ENCODE measurements at places on chromosomes 6 and 20. TPM values are rescaled to one million over a fixed set of nuclear protein-coding genes. Genes with fewer than 3 reads are reported as not detected.

DNA sequence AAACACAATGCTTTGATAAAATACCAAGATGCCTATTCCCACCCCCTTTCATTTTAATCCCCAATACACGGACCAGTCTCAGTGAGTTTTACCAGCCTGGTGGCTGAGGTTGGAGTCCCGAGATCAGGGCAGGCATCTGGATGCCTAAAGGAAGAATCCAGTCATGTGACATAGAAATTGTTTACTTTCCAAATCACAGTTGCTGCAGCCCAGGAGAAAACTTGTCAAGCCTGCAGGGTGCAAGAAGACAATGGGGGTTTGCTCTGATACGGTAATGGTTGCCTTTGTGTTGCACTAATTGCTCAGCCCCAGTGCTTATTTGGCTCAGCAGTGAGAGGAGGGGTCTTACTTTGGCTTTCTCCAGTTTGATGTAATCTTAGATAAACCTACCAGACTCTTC is 308.5 kb upstream of the POU3F2 start:
- no peak overlapping the region for H3K4me3 ChIP-seq
- H3K4me1 ChIP-seq, result no peaks in the 10 kb centered on the region
- DNase-seq, result no peak
- no peaks in the 10 kb centered on the region for H3K27me3 ChIP-seq
- H3K36me3 ChIP-seq, result no peaks in the 10 kb centered on the region
- no peak overlapping the region for H3K27ac ChIP-seq

- DNase-seq, result no peak
- no peaks in the 10 kb centered on the region for H3K36me3 ChIP-seq
- H3K4me3 ChIP-seq, result no peak overlapping the region
- no peaks in the 10 kb centered on the region for H3K27me3 ChIP-seq
- no peak overlapping the region for H3K27ac ChIP-seq
Observed at GRCh38 chr6:95099410-95099809, 477.9 kb upstream of the MANEA start.

GRCh38 chr6:36836111-36837021 is 2.9 kb downstream of the CPNE5 start:
- H3K27me3 ChIP-seq, result no peaks in the 10 kb centered on the region
- no peak overlapping the region for H3K4me3 ChIP-seq
- no peaks in the 10 kb centered on the region for H3K36me3 ChIP-seq
- no peak overlapping the region for H3K27ac ChIP-seq

DNA sequence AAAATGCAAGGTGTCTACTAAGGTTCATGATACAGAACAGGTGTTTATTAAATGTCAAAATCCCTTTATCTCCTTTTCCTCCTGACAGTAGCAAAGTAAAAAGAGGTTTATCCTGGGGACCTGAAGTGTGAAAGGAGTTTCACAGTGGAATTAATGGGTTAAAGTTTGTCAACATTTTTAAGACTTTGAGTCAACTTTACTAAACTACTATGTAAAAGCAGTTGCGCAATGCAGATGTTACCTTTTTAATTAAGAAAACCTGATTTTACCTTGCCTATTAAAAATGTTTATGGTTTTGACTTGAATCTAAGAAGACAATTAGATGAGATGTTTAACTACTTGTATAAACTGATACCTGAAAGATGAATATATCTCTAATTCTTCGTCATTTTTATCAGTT is 14.6 kb downstream of the PKIB start:
- H3K27me3 ChIP-seq, result no peaks in the 10 kb centered on the region
- H3K4me1 ChIP-seq, result no peaks in the 10 kb centered on the region
- no peak for DNase-seq
- H3K36me3 ChIP-seq, result no peaks in the 10 kb centered on the region

DNA sequence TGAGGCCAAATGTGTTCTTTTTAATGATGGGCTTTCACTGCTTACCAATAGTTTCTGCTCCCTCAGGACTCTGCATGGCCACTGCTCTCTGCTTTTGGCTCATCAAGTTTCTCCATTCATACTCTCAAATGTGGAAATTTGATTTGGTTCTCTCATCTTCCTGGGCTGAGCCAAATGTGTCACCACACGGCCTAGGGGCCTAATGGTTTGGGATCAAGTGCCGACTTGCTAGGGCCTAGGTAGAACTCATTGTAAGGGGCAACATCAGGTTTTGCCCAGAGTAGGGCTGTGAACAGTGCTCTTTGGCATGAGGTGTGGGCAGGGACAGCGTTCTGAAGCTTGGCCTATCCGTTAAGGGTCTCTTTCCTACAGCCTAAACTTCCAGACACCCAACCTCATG is 3.9 kb upstream of the MRPS10 start:
- H3K36me3 ChIP-seq, result no peaks in the 10 kb centered on the region
- H3K4me1 ChIP-seq, result peaks cover 9% of the 10 kb centered on the region
- no peak for DNase-seq
- no peaks in the 10 kb centered on the region for H3K27me3 ChIP-seq
- no peak overlapping the region for H3K27ac ChIP-seq

SIRPD gene
- not detected for total RNA-seq

DNA sequence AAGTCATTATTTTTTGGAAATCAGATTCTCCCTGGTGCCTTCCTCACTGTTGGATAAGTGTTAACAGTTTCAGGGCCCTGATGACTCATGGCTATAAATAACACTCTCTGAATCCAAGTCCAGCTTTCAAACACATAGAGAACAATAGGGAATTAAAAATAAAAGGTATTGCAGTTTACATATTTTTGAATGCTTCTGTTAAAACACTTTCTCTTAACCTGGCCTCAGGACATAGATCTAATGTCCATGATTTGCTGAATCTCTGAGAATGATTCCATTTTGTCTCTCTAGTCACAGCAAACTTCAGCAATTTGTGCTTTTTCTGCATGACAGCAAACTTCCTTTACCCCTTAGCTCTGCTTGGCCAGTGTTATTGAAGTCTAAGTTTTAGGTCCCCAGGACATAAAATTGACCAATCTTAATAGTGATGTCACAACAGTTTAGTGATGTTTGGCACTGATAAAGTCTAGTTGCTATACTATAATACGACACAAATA is 1192.4 kb upstream of the CITED2 start:
- H3K4me3 ChIP-seq, result no peak overlapping the region
- H3K36me3 ChIP-seq, result no peaks in the 10 kb centered on the region
- DNase-seq, result no peak
- H3K4me1 ChIP-seq, result no peaks in the 10 kb centered on the region
- H3K27ac ChIP-seq, result no peak overlapping the region

FNDC11 gene
- 0.25 TPM for total RNA-seq

EFHC1 gene
- total RNA-seq, result 9.0 TPM

GRCh38 chr6:122770835-122771601 is 8.5 kb upstream of the FABP7 start:
- H3K27ac ChIP-seq, result no peak overlapping the region
- H3K27me3 ChIP-seq, result no peaks in the 10 kb centered on the region
- H3K4me3 ChIP-seq, result no peak overlapping the region
- DNase-seq, result no peak
- no peaks in the 10 kb centered on the region for H3K36me3 ChIP-seq

DNA sequence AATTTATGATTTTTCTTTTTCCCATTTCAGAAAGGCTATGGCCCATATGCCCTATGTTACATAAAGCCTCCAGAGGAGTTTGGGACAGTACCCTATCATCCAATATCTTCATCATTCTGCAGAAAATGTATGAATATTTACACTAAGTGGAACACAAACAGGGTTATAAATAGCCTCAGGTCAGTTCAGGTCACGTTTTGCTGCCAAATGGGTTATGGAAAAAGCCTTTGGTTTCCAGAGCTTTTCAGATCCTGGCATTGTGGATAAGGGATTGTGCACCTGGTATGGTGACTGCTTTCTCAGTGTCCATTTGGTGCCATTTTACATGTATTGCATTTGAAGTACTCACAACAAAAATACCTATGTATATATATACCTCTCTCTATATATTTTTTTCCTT is 29.4 kb downstream of the UTRN start:
- no peak overlapping the region for H3K27ac ChIP-seq
- DNase-seq, result no peak
- H3K4me3 ChIP-seq, result no peak overlapping the region
- H3K4me1 ChIP-seq, result peaks cover 36% of the 10 kb centered on the region
- H3K36me3 ChIP-seq, result no peaks in the 10 kb centered on the region

ILRUN gene
- total RNA-seq, result 26.9 TPM
